ENCODE measurements at places on chromosomes 16 and 17. TPM values are rescaled to one million over a fixed set of nuclear protein-coding genes. Genes with fewer than 3 reads are reported as not detected.

GRCh38 chr17:30961209-30962188 lies 9.3 kb upstream of the RNF135 start:
- H3K27ac ChIP-seq, result no peak overlapping the region
- no peak overlapping the region for H3K4me3 ChIP-seq
- H3K4me1 ChIP-seq, result peaks cover 8% of the 10 kb centered on the region
- H3K36me3 ChIP-seq, result no peaks in the 10 kb centered on the region
- H3K27me3 ChIP-seq, result no peaks in the 10 kb centered on the region

USP43 gene
- 0.08 TPM for total RNA-seq

- H3K4me1 ChIP-seq, result peaks cover 42% of the 10 kb centered on the region
- no peak overlapping the region for H3K4me3 ChIP-seq
- no peak for DNase-seq
- peaks cover 10% of the 10 kb centered on the region for H3K36me3 ChIP-seq
- no peak overlapping the region for H3K27ac ChIP-seq
- H3K27me3 ChIP-seq, result no peaks in the 10 kb centered on the region
Measured at GRCh38 chr16:23852794-23853562, 17.2 kb downstream of the PRKCB start.

DHX58 gene
- total RNA-seq, result 33.5 TPM

DNA sequence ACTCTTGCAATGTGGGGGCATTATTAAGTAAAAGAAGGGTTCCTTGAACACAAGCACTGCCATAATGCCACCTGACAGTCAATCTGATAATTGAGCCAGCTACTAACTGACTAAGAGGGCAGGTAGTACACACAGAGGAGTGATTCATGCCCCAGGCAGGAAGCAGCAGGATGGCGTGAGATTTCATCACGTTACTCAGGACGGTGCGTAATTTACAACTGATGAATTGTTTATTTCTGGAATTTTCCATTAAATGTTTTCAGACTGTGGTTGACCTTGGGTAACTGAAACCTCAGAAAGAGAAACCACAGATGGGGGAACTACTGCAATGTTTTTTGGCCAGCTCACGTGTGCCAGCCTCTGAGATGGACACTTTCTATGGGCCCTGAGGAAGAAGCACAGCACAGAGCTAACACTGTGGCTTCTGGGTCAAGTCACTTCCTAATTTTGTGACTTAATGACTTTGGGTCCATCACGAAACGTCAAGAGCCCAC lies 46.7 kb downstream of the C17orf67 start:
- DNase-seq, result peak; percentile 68
- no peaks in the 10 kb centered on the region for H3K27me3 ChIP-seq
- no peak overlapping the region for H3K4me3 ChIP-seq
- H3K4me1 ChIP-seq, result peaks cover 10% of the 10 kb centered on the region

DNA sequence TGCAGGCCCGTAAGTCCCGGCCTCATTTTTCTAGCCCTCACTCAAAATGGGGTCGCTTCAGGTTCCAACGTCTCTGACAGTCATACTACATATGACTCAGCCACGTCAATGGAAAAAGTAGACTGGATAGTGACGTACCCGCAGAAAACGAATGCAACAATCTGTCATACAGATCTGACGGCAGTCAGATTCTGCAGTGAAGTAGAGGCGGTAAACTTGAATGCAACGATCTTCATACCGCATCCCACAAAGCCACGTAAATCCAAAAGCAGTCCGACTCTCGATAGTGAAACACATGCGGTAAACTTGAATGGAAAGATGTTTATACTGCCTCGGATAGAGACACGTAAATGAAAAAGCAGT lies 38.4 kb upstream of the ARL4D start:
- DNase-seq, result peak; percentile 54
- H3K27ac ChIP-seq, result peak overlapping the region; percentile 87
- H3K36me3 ChIP-seq, result no peaks in the 10 kb centered on the region
- no peaks in the 10 kb centered on the region for H3K27me3 ChIP-seq
- peaks cover 22% of the 10 kb centered on the region for H3K4me1 ChIP-seq
- H3K4me3 ChIP-seq, result peak overlapping the region; percentile 63

CYBC1 gene
- total RNA-seq, result 62.4 TPM

KIF2B gene
- total RNA-seq, result not detected

DNA sequence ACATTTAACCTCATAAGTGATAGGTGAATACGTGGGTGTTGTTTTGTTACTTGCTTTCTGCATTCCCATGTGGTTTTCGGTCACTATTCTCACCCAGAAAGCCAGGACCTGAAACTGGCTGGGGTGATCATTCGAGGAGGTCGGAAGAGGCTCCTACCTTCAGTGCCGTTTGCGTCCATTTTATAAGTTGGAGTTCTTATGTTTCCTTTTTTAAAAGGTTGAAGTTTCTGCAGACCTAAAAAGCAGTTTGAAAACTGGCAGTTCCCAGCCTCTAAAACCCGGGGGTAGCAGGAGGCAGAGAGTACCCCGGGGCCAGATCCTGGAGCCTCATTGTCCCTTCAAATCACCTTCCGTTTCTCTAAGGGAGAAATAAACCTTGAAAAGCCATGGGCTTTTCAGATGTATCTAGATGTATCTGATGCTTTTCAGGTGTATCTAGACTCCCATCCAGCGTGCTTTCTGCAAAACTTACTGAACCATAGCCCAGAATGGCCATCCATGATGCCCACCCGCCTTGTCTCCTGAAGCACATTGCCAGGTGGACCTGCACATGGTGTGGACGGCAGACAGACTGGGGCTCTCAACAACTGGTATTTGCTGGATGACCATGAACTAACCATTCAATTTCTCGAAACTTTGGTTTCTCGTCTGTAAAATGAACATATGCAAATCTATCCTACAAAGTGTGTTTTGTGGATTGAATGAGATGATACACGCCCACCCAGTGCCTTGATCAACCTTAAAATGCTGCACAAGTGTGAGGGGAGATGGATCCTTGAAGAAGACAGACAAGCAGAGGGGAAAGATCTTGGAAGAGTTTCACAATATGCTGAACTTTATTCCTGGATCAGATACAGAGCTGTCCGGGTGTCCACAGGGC lies 1.3 kb downstream of the NLRC5 start:
- peaks cover 81% of the 10 kb centered on the region for H3K4me1 ChIP-seq
- DNase-seq, result no peak
- peak overlapping the region; percentile 93 for H3K27ac ChIP-seq
- H3K27me3 ChIP-seq, result no peaks in the 10 kb centered on the region
- peaks cover 13% of the 10 kb centered on the region for H3K36me3 ChIP-seq

GRCh38 chr17:61135782-61136181 lies 263.9 kb upstream of the TBX2 start:
- H3K36me3 ChIP-seq, result no peaks in the 10 kb centered on the region
- DNase-seq, result no peak
- H3K4me1 ChIP-seq, result peaks cover 13% of the 10 kb centered on the region

CCDC200 gene
- 1.0 TPM for total RNA-seq

TNP2 gene
- not detected for total RNA-seq

GRCh38 chr17:71724339-71724738 lies 396.5 kb upstream of the SOX9 start:
- no peaks in the 10 kb centered on the region for H3K36me3 ChIP-seq

DNA sequence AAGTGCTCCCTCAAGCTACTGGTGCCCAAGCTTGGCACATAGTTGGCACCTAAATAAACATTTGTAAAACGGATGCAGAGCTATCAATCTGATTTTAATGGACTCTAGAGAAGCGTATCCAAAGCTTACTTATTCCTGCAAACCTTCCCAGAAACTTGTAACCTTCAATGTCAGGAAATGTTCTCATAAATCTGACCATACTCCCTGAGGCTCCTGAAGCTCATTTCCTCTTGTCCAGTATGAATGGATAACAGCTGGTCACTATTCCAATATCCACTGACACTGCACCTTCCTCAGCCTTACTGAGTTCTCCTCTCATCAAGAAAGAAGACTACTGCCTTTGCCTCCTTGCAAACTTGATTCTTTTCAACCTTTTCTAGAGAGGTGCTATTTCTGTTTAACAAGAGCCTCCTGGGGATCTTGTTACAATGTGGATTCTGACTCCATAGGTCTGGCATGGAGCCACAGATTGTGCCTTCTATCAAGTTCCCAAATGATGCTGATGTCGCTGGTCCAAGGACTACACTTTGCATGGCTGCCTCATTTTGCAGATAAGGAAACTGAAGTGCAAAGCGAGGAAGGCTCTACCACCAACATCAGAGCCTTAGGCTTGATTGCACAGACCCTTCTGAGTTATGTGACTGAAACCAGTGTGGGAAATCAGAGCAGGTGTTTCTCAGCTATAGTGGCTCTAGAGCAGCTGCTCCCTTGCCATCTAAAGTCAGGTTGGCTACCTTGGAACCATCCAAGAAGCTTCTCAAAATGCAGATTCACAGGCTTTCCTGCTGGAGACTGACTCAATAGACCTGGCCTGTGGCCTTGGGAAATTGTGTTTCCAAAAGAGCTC lies 377.8 kb downstream of the SOX9 start:
- H3K4me1 ChIP-seq, result no peaks in the 10 kb centered on the region
- no peak overlapping the region for H3K27ac ChIP-seq
- H3K36me3 ChIP-seq, result no peaks in the 10 kb centered on the region
- no peak overlapping the region for H3K4me3 ChIP-seq

GRCh38 chr16:25060920-25061319 lies 45.8 kb upstream of the ARHGAP17 start:
- no peaks in the 10 kb centered on the region for H3K36me3 ChIP-seq
- H3K27ac ChIP-seq, result peak overlapping the region; percentile 76
- peaks cover 52% of the 10 kb centered on the region for H3K4me1 ChIP-seq
- no peak for DNase-seq
- H3K27me3 ChIP-seq, result no peaks in the 10 kb centered on the region
- no peak overlapping the region for H3K4me3 ChIP-seq

DNA sequence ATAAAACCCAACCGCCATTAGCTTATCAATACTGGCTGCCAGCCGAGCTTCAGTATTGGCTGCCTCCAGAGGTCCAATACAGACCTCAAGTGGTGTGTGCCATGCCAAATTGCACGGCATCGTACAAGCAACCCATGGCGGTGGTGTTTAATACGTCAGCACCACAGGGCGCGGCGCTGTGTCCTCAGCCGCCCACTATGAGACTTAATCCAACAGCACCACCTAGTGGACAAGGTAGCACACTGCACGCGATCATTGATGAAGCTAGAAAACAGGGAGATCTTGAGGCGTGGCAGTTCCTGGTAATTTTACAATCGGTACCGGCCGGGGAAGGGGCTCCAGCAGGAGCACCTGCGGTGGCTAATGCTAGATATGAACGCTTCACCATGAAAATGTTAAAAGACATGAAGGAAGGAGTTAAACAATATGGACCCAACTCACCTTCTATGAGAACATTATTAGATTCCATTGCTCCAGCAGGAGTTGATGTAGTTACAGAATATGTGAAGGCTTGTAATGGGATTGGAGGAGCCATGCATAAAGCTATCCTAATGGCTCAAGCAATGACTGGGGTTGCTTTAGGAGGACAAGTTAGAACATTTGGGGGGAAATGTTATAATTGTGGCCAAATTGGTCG lies 15.4 kb downstream of the FLYWCH1 start:
- H3K27me3 ChIP-seq, result no peaks in the 10 kb centered on the region
- peaks cover 12% of the 10 kb centered on the region for H3K4me1 ChIP-seq
- H3K27ac ChIP-seq, result no peak overlapping the region

DNA sequence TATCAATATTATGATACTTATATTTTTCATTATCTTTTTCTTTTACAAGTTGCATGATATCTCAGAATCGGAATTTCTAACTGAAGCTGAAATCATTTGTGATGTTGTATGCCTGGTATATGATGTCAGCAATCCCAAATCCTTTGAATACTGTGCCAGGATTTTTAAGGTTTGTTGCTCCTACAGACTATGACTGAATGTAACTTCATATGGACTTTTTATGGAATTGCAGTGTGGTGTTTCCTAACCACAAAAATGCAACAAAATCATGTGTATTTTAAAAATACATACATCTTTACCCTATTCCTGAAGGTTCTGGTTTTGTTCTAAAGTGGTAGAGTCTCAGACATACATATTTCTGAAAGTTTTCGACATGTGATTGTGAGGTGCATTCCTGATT lies 58.8 kb upstream of the RHBDL3 start:
- no peak overlapping the region for H3K27ac ChIP-seq
- peaks cover 61% of the 10 kb centered on the region for H3K36me3 ChIP-seq
- DNase-seq, result no peak
- no peak overlapping the region for H3K4me3 ChIP-seq
- no peaks in the 10 kb centered on the region for H3K4me1 ChIP-seq

CIBAR2 gene
- total RNA-seq, result not detected

GRCh38 chr17:80631142-80632045 lies 86.8 kb downstream of the RPTOR start:
- no peaks in the 10 kb centered on the region for H3K27me3 ChIP-seq
- no peak for DNase-seq

DNA sequence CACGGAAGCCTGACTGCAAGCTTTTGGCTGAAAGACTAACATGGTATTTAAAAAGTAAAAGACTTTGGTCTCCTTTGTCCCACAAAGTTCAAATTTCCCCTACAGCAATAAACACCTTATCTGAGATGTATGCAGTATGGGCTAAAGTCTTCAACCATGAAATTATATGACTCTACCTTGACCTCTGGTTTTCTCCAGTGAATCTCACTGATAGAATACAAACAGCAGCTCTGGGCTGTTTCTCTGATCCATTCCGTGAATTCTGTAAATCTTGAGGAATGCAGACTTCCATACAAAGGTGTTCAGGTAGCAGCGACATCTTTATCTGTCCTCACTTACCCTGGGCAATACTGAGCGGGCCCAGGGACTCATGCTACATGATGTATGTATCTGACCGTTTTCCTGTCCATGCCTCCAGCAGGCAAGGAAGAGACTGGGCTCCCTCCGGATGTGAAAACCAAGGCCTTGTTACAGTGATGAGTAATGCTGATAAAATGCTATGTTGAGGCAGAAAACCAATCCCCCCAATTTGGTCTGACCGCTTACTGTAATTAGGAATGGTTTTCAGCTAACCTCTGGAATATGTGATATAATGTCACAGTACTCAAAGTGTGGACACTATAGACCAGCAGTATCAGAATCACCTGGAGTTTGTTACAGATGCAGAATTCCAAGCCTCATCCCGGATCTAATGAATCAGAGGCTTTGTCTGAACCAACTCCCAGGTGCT lies 589.8 kb downstream of the HS3ST4 start:
- no peaks in the 10 kb centered on the region for H3K36me3 ChIP-seq
- no peak for DNase-seq
- no peak overlapping the region for H3K27ac ChIP-seq
- H3K4me3 ChIP-seq, result no peak overlapping the region
- no peaks in the 10 kb centered on the region for H3K4me1 ChIP-seq
- H3K27me3 ChIP-seq, result no peaks in the 10 kb centered on the region

DNA sequence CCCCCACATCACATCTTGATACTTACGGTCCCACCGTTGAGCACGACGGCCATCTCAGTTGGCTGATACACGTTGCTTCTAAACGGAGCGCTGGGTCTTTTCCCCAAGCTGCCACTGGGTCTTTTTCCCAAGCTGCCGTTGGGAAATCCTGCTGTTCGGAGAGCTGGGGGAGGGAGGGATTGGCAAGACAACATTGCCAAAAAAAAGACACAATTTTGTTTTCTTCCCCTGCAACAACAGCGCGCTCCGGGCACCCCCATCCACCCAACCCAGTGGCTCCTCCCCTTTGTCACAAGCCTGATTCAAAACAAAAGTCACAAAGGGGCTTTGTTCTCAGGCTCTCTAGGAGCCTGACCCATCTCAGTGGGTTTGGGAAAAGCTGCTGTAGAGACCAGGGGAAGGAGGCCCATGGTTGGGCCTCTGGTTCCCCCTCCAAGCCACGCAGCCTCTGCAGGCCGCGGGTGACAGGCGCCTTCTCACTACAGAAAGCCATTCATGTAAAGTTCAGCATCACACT lies 22.8 kb downstream of the GPRC5B start:
- H3K27ac ChIP-seq, result no peak overlapping the region
- no peaks in the 10 kb centered on the region for H3K27me3 ChIP-seq
- no peaks in the 10 kb centered on the region for H3K36me3 ChIP-seq

SLC47A1 gene
- total RNA-seq, result not detected

MYH1 gene
- not detected for total RNA-seq

Measured in CD4-positive, alpha-beta T cell (primary cell).